GM06990 (cell line): ENCODE measurements at places on chromosomes 1 and 21.

DNA sequence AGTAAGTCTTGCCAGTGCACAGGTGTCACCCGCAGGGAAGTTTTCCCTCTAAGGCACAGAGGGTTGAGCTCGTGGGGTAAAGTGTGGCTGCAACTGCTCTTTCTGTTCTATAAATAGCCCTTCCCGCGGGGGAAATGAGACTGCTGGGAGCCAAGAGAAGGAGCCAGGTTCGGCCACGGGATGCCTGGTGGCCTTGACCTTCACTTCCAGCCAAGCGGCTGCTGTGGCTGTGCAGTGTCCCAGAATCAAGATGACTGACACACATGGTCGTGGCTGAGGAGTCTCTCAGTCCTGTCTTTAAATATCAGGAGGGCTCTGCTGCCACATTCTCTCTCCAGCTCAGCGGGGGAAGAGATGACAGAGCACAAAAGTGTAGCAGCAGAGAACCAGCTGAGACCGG is 154.1 kb upstream of the VAMP3 start:
- DNase-seq = no peak

DNA sequence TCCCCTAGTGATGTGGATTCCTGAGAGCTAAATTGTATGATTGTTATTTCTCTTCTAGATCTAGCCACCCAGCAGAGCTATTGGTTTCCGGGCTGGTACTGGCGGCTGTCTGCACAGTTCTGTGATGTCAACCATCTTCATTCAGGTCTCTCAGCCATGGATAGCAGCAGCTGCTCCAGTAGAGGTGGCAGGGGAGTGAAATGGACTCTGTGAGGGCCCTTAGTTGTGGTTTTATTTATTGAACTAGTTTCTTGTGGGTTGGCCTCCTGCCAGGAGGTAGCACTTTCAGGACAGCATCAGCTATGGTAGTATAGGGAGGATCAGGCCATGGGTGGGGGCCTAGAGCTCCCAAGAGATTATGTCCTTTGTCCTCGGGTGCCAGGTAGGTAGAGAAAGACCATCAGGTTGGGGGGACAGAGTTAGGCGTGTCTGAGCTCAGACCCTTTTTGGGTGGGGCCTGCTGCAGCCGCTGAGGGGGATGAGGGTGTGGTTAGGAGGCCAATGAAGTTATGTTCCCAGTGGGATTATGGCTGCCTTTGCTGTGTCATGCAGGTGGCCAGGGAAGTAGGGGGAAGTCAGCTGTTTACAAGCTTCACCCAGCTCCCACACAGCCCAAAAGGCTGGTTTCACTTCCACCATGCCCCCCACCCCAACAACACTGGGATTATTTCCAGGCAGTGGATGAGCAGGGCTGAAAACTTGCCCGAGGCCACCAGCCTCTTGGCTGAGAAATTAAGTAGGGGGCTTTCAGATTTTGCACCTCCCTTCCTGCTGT is 55.1 kb upstream of the RGS4 start:
- DNase-seq = no peak

- no peak for DNase-seq
These were observed 9.5 kb upstream of the GNPAT start for GRCh38 chr1:231231511-231231910.

- DNase-seq = no peak
These were observed 19.2 kb downstream of the CYYR1 start for GRCh38 chr21:26553898-26554297.

GRCh38 chr1:238895911-238896310 is 490.5 kb upstream of the CHRM3 start:
- no peak for DNase-seq

DNA sequence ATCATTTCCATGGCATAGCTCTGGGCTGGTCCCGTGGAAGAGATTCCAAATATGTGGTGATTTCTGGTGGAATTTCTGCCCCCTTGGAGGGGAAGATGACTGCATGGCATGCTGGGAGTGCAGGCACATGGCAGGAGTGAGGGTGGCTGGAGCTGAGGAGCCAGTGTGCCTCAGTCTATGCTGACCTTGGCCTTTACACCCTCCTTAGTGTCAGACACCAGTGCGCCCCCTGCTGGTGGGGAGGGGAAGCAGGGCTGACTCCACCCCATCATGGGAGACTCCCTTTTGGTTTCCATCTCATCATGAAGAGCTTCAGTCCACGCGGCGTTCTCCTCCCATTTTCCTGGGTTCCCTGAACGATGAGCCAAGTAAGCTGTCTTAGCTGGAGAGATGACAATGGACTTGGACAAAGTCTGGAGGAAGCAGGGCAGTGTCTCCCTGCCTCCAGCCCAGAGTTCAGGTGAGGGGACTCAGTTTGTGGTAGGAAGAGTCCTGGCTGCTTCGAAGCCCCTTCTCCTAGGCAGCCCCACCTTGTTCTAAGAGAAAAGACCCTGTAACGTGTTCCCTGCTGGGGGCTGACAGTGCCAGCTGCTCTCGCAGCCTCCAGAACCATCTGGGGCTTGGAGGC is 10.3 kb downstream of the ALX3 start:
- DNase-seq = peak; percentile 48

DNA sequence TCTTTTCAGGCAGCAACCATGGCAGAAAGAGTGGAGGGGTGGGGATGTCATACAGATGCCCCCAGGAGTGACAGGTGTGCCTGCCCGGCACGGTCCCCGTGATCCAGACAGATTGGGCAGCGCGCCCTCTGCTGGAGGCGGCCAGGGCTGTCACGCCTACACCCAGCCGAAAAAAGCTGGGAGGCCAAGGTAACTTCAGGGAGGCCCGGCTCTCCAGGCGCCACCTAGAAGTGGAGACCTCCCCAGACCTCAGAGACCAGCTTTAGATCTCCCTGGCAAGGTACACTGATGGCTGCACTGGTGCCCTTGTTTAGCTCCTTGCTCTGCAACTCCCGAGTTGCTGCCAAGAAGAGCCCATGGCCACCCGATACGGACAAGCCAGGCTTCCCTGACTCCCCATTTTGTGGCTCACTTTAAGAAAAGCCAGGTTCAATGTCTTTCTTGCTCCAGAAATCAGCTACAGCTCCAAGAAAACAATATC is 6.6 kb downstream of the GOLT1A start:
- DNase-seq = peak; percentile 45

GRCh38 chr1:22105611-22106207 is 37.2 kb downstream of the WNT4 start:
- no peak for DNase-seq

DNA sequence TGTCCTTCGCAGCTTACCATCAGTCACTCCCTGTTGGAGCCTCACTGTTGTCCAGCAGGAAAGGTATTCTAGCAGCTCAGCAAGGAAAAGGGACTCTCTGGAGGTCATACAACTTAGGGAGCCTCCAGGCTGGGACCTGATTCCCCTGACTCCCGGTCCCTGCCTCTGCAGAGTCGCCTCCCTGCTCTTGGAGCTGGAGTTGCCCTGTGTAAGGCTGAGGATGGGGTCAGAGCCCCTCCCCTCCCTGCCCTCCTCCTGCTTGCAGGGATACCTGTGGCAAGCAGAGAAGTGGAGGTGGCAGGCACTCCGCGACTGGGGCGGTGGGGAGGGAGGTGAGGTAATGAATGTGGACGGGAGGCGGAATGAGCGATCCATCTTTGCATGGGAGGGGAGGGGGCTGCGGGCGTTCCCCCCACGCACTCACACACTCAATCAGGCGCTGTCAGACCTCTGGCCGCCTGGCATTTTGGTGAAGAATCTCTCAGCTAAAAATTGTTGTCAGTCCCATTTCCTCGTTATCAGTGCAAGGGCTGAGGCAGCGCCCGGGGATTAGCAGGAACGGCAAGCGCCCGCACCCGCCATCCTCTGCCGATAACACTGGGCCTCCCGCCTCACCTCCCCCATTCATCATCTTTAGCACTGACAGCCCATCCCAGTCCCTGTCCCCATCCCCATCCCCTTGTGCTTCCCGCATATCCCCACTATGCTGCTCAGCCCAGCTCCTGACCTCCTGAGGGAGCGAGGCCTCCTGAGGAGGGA is 64.3 kb downstream of the TMEM53 start:
- DNase-seq = no peak

DNA sequence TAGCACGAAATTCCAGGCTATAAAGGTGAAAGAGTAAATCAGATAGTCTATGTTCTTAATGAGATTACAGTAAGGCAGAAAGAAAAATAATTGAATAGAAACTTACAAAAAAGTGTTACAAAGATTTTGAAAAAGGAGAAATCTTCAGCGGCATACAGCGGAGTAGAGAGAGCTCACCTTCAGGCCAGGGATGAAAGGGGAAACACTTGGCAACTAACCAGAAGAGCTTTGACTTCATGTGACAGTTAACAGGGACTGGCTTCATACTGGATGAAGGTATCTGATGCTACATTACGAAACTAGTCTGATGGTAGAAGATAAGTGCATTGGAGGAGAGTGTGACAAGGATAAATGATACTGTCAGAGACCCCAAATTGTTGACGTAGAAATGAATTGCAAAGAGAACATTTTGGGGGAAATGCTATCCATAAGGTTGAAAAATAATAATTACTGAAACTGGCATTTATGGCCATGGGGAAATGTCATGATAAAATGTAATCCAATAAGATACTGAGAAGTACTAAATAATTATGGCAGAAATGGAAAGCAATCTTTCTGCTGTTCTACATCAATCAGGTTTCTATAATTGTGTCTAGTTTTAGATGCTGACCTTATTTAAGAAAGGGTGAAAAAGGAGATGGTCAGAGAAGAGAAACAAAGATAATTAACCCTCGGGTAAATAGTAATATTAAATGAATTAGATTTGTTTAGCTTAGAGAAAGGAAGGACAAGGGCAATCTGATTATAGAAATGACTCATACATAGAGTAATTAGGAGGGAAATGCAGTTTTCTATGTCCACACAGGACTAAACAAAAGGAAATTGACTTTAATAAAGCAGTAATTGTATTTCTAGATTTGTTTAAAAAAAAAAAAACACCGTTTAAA is 808.7 kb downstream of the NCAM2 start:
- DNase-seq = no peak
